ENCODE measurements at places on chromosomes 16 and 17.

- DNase-seq: no peak
Observed at GRCh38 chr17:7851438-7852261, 3.2 kb upstream of the TMEM88 start.

DNA sequence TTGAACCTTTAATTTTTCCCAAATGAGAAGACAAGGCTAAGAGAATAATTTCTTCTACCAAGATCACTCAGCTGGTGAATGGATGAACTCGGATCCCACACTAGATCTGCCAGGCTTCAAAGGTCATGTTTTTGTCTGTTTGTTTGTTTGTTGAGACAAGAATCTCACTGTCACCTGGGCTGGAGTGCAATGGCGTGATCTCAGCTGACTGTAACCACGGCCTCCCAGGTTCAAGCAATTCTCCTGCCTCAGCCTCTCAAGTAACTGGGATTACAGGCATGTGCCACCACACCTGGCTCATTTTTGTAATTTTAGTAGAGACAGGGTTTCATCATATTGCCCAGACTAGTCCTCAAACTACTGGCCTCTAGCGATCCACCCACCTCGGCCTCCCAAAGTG lies 6.6 kb downstream of the ZNF19 start:
- DNase-seq: no peak

GRCh38 chr16:8173111-8173644 lies 417.1 kb downstream of the TMEM114 start:
- DNase-seq: no peak

- no peak for DNase-seq
Observed at GRCh38 chr17:81508639-81509206, 3.9 kb downstream of the ACTG1 start.

- no peak for DNase-seq
Observed at GRCh38 chr16:67833030-67833414, 9.1 kb upstream of the THAP11 start.

DNA sequence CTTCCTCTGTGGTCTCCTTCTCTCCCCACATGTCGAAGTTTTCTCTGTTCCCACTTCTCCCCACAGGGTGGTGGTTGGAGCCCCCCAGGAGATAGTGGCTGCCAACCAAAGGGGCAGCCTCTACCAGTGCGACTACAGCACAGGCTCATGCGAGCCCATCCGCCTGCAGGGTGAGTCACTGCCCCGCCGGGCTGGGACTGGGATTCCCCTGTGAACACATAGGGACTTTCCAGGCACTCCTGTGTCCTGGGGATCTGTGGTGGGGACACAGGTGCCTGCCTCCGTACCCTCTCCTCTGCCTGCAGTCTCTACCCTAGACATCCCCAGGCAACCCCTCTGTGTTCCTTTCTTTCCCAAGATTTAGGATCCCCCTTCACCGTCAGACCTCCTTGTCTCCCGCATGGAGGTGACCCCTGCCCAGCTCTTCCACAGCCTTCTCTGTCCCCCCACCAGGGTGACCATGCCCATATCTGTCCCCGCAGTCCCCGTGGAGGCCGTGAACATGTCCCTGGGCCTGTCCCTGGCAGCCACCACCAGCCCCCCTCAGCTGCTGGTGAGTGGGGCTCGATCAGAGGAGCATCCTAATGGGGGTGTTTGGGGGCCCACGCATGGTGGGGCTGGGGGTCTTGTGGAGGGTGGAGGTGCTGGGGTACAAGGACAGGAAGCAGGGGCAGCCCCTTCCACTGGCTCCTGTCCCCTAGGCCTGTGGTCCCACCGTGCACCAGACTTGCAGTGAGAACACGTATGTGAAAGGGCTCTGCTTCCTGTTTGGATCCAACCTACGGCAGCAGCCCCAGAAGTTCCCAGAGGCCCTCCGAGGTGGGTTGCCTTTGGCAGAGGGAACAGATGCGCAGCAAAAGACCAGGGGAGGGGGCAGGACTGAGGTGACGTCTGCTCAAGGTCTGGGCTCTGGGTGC lies 5.8 kb downstream of the ITGAM start:
- DNase-seq: no peak

GRCh38 chr16:12092544-12092921 lies 116.0 kb downstream of the SNX29 start:
- DNase-seq: no peak

- no peak for DNase-seq
Observed at GRCh38 chr16:23478566-23478965, 25.6 kb upstream of the COG7 start.

GRCh38 chr17:18866866-18867813 lies 9.2 kb downstream of the PRPSAP2 start:
- no peak for DNase-seq

DNA sequence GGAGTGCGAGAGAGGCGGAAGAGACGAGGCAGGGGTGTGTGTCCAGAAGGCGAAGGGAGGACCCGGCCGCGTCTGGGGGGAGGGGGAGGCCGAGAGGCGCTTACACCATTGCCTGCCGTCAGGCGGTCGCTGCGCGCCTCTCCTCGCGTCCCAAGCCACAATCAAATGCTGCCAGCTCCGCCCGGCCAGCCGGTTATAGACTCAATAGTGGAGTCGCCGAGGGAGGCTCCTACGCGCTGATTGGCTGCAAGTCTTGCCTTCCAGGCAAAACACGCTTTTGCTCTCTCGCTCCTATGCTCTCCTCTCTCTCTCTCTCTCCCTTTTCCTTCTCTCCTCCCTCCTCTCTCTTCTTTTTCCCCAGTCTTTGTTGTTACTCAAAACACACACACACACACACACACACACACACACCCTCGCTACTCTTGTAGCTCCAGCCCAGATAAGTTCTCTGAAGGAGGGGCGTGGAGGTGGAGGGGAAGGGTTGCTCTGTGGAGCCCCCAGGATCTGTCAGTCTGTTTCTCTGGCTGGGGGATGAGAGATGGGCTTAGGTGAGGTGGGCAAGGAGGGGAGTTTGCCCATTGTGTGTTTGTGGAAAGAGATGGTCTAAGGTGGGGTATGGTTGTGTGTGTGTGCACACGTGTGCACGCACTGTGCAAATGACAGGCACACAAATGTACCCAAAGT lies at the start of gene DLX3:
TSS of gene DLX3 (minus strand) at position 170 of the 684 bp plus-strand sequence. CDS start 226 bp downstream, outside the sequence.
- DNase-seq: no peak

- no peak for DNase-seq
Observed at GRCh38 chr16:79609861-79610260, 9.3 kb upstream of the MAF start.

All from NCI-H187 treated with DMSO at 0.1 percent for 48 hours (cell line).